ENCODE measurements at places on chromosomes 3 and 15.

- peak overlapping the region; percentile 62 for H3K27ac ChIP-seq
- no peaks in the 10 kb centered on the region for H3K27me3 ChIP-seq
- H3K36me3 ChIP-seq, result no peaks in the 10 kb centered on the region
- H3K4me1 ChIP-seq, result no peaks in the 10 kb centered on the region
These were observed 102.7 kb upstream of the CHD2 start for GRCh38 chr15:92797168-92798052.

DNA sequence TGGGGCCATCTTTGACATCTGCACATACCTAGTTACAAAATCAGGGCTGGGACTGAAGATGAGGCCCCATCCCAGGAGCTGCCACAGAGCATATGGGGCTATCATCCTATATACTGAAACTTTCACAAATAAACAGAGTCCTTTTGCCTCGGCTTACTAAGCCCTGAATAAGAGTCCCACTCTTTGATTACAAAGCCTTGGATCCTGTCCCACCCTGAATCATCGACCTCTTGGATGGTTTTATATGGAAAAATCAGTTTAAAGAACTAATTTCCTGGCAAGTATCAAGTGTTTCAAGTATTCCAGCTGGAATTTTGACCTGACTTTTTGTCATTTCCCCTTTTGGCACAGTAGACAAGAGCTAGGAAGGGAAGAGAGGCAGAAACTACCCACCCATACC is 331.3 kb upstream of the FRG2C start:
- no peak for DNase-seq
- no peaks in the 10 kb centered on the region for H3K27me3 ChIP-seq
- no peak overlapping the region for H3K4me3 ChIP-seq
- H3K36me3 ChIP-seq, result no peaks in the 10 kb centered on the region
- H3K27ac ChIP-seq, result no peak overlapping the region

GRCh38 chr15:45126535-45127158 is 3.0 kb downstream of the DUOXA1 start:
- H3K4me1 ChIP-seq, result no peaks in the 10 kb centered on the region
- no peak overlapping the region for H3K4me3 ChIP-seq
- H3K27me3 ChIP-seq, result no peaks in the 10 kb centered on the region
- H3K36me3 ChIP-seq, result no peaks in the 10 kb centered on the region

DNA sequence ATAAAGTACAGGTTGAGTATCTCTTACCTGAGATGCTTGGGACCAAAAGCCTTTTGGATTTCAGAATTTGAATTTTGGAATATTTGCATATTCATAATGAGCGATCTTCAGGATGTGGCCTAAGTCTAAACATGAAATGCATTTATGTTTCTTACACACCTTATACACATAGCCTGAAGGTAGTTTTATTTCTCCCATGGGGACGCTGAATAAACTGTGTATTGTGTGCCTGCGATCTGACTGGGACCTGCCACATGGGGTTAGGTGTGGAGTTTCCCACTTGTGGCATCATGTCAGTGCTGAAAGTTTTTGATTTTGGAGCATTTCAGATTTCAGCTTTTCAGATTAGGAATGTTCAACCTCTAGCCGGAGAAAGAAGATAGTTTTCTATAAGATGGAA is 35.5 kb downstream of the UBE2E2 start:
- no peaks in the 10 kb centered on the region for H3K4me1 ChIP-seq
- no peaks in the 10 kb centered on the region for H3K27me3 ChIP-seq
- H3K27ac ChIP-seq, result no peak overlapping the region
- no peaks in the 10 kb centered on the region for H3K36me3 ChIP-seq

DNA sequence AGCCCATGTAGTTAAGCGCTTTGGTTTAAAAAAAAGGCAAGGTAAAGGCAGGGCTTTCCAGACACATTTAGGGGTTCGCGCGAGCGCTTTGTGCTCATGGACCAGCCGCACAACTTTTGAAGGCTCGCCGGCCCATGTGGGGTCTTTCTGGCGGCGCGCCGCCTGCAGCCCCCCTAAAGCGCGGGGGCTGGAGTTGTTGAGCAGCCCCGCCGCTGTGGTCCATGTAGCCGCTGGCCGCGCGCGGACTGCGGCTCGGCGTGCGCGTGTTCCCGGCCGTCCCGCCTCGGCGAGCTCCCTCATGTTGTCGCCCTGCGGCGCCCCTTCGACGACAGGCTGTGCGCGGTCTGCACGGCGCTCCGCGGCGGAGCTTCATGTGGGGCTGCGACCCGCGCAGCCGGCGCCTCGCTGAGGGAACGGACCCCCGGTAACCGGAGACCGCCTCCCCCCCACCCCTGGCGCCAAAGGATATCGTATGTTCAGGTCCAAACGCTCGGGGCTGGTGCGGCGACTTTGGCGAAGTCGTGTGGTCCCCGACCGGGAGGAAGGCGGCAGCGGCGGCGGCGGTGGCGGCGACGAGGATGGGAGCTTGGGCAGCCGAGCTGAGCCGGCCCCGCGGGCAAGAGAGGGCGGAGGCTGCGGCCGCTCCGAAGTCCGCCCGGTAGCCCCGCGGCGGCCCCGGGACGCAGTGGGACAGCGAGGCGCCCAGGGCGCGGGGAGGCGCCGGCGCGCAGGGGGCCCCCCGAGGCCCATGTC is 927 bp downstream of the SMAD6 start:
- H3K36me3 ChIP-seq, result no peaks in the 10 kb centered on the region
- peak overlapping the region; percentile 82 for H3K27ac ChIP-seq
- peak overlapping the region; percentile 55 for H3K4me3 ChIP-seq
- no peaks in the 10 kb centered on the region for H3K4me1 ChIP-seq
- no peaks in the 10 kb centered on the region for H3K27me3 ChIP-seq
- DNase-seq, result no peak

DNA sequence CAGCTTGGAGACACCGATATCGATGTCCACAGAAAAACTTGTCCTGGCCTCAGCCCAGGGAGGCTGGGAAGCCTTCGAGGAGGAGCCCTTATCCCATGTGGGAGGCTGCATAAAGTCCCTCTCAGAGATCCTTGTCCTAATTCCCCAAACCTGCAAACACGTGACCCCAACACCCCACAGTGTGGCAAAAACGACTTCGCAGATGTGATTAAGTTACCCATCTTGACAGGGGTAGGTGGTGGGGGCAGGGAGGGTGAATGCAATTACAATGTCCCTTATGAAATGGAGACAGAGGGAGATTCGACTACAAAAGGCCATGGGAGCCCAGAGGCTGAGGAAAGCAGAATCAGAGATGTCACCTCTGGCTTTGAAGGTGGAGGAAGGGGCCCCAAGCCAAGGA is 2.3 kb upstream of the TLR9 start:
- no peak for DNase-seq
- H3K27ac ChIP-seq, result no peak overlapping the region
- H3K36me3 ChIP-seq, result peaks cover 17% of the 10 kb centered on the region
- H3K4me1 ChIP-seq, result no peaks in the 10 kb centered on the region
- no peak overlapping the region for H3K4me3 ChIP-seq

- H3K4me3 ChIP-seq, result no peak overlapping the region
- H3K4me1 ChIP-seq, result no peaks in the 10 kb centered on the region
- DNase-seq, result no peak
- H3K27me3 ChIP-seq, result no peaks in the 10 kb centered on the region
- H3K27ac ChIP-seq, result no peak overlapping the region
These were observed 198.9 kb upstream of the CBLB start for GRCh38 chr3:106067711-106068110.

DNA sequence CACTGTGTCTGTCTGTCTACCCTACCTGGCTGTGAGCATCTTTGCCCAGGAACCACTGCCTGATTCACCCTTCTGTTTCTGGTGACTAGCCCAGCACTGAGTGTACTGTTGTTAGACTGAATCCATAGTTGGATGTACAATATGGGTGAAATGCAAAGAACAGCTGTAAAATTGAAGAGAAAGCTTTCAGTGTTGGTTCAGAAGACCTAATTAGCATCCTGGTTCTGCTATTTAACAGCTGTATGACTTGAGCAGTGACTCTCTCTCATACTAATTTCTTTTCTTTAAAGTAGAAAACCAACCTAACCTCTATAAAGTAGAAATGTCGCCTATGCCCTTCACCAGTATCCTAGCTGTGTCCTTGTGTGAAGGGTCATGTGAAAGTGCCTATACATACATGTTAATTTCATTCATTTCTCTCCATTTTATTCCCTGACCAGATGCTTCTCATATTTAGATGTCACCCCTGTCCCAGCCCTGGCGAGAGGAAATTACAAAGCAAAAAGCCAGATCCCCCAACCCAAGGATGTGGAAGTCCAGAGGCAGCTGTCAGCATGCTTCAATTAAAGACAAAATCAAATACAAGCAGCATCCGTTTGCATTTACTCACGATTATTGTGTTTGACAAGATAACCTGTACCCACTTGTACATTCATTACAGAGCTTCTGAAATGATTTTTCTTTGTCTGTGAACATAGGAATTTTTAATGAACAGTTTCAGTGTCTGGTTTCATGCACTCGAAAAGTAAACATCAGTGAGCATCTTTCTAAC is 305.7 kb upstream of the ICE2 start:
- no peaks in the 10 kb centered on the region for H3K4me1 ChIP-seq
- H3K27ac ChIP-seq, result no peak overlapping the region
- no peak overlapping the region for H3K4me3 ChIP-seq

DNA sequence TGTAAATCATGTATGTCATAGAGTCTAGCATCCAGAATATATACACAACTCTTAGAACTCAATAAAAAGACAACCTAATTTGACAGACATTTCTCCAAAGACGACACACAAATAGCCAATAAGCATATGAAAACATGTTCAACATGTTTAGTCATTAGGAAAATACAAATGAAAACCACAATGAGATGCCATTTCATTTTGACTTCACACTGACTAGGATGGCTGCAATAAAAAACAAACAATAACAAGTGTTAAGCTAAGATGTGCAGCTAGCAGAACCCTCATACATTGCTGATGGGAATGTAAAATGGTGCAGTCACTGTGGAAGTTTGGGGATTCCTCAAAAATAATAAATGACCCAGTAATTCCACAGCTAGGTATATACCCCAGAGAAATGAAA is 16.4 kb downstream of the SPG11 start:
- no peak for DNase-seq
- no peaks in the 10 kb centered on the region for H3K27me3 ChIP-seq
- peaks cover 2% of the 10 kb centered on the region for H3K36me3 ChIP-seq
- H3K4me3 ChIP-seq, result no peak overlapping the region
- H3K4me1 ChIP-seq, result no peaks in the 10 kb centered on the region

DNA sequence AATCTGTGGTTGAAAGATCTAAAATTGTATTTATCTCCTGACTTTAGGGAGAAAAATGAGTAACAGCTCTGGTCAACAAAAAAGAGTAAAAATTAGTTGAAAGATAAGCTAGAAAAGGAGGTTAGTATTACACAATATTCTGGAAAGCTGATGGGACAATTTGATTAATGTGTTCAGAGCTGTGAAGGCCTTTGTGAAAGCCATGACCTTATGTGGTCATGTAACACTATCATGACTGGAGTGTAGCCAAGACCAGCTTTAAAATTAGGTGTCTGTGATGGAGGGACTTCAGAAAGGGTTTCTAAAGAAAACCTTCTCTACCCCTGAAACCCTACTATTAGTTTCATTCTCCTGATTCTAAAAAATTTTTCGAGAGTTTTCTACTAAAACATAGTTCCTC is 127.2 kb downstream of the NFKBIZ start:
- no peak overlapping the region for H3K4me3 ChIP-seq
- no peaks in the 10 kb centered on the region for H3K27me3 ChIP-seq
- H3K36me3 ChIP-seq, result no peaks in the 10 kb centered on the region
- no peaks in the 10 kb centered on the region for H3K4me1 ChIP-seq
- no peak for DNase-seq
- H3K27ac ChIP-seq, result no peak overlapping the region

GRCh38 chr3:51622413-51622812 is 48.6 kb upstream of the TEX264 start:
- H3K36me3 ChIP-seq, result no peaks in the 10 kb centered on the region
- peaks cover 4% of the 10 kb centered on the region for H3K4me1 ChIP-seq
- no peak for DNase-seq
- H3K4me3 ChIP-seq, result no peak overlapping the region

- peaks cover 9% of the 10 kb centered on the region for H3K4me1 ChIP-seq
- H3K36me3 ChIP-seq, result no peaks in the 10 kb centered on the region
- peak overlapping the region; percentile 84 for H3K27ac ChIP-seq
- no peak overlapping the region for H3K4me3 ChIP-seq
These were observed 3.5 kb downstream of the VIPR1 start for GRCh38 chr3:42505849-42506410.

GRCh38 chr3:119891944-119892721 is 110.2 kb downstream of the NR1I2 start:
- no peaks in the 10 kb centered on the region for H3K27me3 ChIP-seq
- H3K4me1 ChIP-seq, result no peaks in the 10 kb centered on the region
- no peaks in the 10 kb centered on the region for H3K36me3 ChIP-seq
- DNase-seq, result peak; percentile 35

DNA sequence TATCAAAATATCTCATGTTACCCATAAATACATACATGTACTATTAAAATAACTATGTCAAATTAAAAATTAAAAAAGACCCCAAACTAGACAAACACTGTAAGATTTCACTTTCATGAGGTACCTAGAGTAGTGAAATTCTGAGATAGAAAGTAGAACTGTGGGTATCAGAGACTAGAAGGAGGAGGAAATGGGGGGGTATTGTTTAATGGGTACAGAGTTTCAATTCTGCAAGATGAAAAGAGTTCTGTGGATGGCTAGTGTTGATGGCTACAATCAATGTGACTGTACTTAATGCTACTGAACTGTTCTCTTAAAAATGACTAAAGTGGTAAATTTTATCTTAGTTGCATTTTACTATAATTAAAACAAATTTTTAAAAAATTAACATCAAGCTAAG is 36.6 kb downstream of the RFX7 start:
- H3K27me3 ChIP-seq, result no peaks in the 10 kb centered on the region
- H3K4me1 ChIP-seq, result no peaks in the 10 kb centered on the region
- no peak overlapping the region for H3K27ac ChIP-seq
- no peaks in the 10 kb centered on the region for H3K36me3 ChIP-seq
- no peak overlapping the region for H3K4me3 ChIP-seq

- peaks cover 4% of the 10 kb centered on the region for H3K27me3 ChIP-seq
- no peak overlapping the region for H3K27ac ChIP-seq
- DNase-seq, result no peak
- H3K4me3 ChIP-seq, result no peak overlapping the region
- H3K4me1 ChIP-seq, result no peaks in the 10 kb centered on the region
These were observed 4.2 kb upstream of the CCR2 start for GRCh38 chr3:46349484-46350261.

GRCh38 chr3:11810276-11810675 is 36.4 kb downstream of the TAMM41 start:
- DNase-seq, result no peak
- H3K4me1 ChIP-seq, result peaks cover 5% of the 10 kb centered on the region
- H3K4me3 ChIP-seq, result no peak overlapping the region
- H3K36me3 ChIP-seq, result no peaks in the 10 kb centered on the region

DNA sequence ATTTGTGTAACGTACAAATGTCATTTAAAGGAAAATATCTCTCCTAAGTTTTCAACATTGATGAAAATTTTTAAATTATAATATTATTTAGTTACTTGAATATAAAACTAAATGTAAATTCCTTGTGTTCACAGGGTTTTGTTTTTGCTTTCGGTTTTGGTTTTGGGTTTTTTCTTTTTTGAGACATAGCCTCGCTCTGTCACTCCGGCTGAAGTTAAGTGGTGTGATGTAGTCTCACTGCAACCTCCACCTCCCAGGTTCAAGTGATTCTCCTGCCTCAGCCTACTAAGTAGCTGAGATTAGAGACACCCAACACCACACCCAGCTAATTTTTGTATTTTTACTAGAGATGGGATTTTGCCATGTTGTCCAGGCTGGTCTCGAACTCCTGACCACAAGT is 79.3 kb upstream of the TCF12 start:
- H3K27me3 ChIP-seq, result no peaks in the 10 kb centered on the region
- H3K36me3 ChIP-seq, result no peaks in the 10 kb centered on the region
- H3K27ac ChIP-seq, result no peak overlapping the region
- no peak overlapping the region for H3K4me3 ChIP-seq
- DNase-seq, result no peak
- no peaks in the 10 kb centered on the region for H3K4me1 ChIP-seq
